ENCODE measurements at places on chromosomes 5 and 9. TPM values are rescaled to one million over a fixed set of nuclear protein-coding genes. Genes with fewer than 3 reads are reported as not detected.

The CDC25C gene
- total RNA-seq: 5.3 TPM

The KLF9 gene
- total RNA-seq: 19.2 TPM

The SHOC1 gene
- total RNA-seq: not detected

The SARDH gene
- 1.3 TPM for total RNA-seq

The FCN2 gene
- not detected for total RNA-seq

The DDX4 gene
- not detected for total RNA-seq

The ST8SIA4 gene
- 53.5 TPM for total RNA-seq

DNA sequence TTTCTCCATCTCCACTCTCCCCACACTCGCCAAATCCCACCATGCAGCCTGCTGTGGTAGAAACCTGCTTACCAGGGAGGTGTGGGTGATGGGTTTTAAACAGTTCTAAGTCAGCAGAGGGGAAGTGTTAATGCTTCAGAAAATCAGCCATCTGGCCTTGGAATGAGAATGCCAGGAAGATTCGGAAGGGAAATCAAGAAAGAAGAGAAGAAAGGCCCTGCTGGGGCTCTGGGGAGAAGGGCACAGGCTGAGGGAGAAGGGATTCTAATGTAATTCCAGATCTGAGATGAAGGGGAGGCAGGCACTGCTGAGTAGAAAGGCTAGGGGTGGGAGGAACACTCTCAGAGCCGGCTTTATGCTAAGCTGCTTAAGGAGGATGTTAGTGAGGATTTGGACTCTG is 434.7 kb upstream of the DMAC1 start:
- DNase-seq: no peak
- no peak overlapping the region for H3K4me3 ChIP-seq
- H3K4me1 ChIP-seq: no peaks in the 10 kb centered on the region

- peak overlapping the region; percentile 86 for H3K27ac ChIP-seq
- DNase-seq: no peak
- peaks cover 83% of the 10 kb centered on the region for H3K4me1 ChIP-seq
- no peaks in the 10 kb centered on the region for H3K27me3 ChIP-seq
- no peaks in the 10 kb centered on the region for H3K36me3 ChIP-seq
- peak overlapping the region; percentile 92 for H3K4me3 ChIP-seq
Observed at GRCh38 chr5:151221574-151221973, 2.3 kb downstream of the CCDC69 start.

- H3K36me3 ChIP-seq: peaks cover 22% of the 10 kb centered on the region
- no peaks in the 10 kb centered on the region for H3K27me3 ChIP-seq
- no peak for DNase-seq
- H3K4me1 ChIP-seq: no peaks in the 10 kb centered on the region
- H3K4me3 ChIP-seq: no peak overlapping the region
Observed at GRCh38 chr5:76606701-76607100, 16.5 kb downstream of the F2RL2 start.

DNA sequence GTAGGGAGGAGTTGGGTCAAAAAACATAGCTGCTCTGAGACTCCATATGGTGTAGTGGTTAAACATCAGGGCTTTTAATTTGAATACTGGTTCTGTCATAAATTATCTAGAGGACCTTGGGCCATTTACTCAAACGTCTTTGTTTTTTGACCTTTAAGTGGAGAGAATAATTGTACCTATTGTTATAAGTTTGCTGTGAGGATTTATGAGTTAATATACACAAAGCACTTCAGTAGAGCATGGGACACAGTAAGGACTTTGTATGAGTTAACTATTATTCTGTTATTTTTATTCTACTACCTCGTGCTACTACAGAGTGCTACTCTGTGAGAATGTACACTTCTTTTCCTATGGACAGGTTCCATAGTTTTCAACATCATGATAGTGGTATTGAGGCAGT is 123.7 kb upstream of the TNC start:
- H3K27ac ChIP-seq: no peak overlapping the region
- no peak overlapping the region for H3K4me3 ChIP-seq
- no peaks in the 10 kb centered on the region for H3K36me3 ChIP-seq
- DNase-seq: no peak

- no peak overlapping the region for H3K4me3 ChIP-seq
- no peaks in the 10 kb centered on the region for H3K4me1 ChIP-seq
- no peak overlapping the region for H3K27ac ChIP-seq
- no peak for DNase-seq
- H3K27me3 ChIP-seq: no peaks in the 10 kb centered on the region
- no peaks in the 10 kb centered on the region for H3K36me3 ChIP-seq
Observed at GRCh38 chr5:149147676-149148075, 6.4 kb downstream of the ABLIM3 start.

- H3K36me3 ChIP-seq: no peaks in the 10 kb centered on the region
- H3K27ac ChIP-seq: no peak overlapping the region
- no peaks in the 10 kb centered on the region for H3K27me3 ChIP-seq
Observed at GRCh38 chr5:154518438-154518867, 40.4 kb upstream of the HAND1 start.

DNA sequence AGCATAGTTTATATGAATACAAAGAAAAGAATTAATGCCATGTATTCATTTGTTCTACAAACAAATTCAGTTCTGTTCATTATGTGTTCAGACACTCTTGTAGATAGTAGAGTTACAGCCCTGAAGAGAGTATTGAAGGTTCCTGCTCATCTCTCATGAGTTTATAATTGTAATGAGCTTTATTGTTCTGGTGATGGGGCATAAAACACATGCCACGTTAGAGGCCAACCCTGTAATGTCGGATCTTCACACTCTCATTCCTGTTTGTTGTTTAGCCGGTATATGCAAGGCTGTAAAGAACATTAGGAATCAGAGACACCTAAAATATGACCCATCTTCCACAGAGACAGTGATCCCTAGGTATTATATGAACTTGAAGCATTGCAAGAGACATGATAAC is 214.5 kb downstream of the VPS13A start:
- H3K27me3 ChIP-seq: no peaks in the 10 kb centered on the region
- no peak for DNase-seq
- H3K4me1 ChIP-seq: no peaks in the 10 kb centered on the region
- H3K27ac ChIP-seq: no peak overlapping the region
- H3K36me3 ChIP-seq: no peaks in the 10 kb centered on the region
- H3K4me3 ChIP-seq: no peak overlapping the region

DNA sequence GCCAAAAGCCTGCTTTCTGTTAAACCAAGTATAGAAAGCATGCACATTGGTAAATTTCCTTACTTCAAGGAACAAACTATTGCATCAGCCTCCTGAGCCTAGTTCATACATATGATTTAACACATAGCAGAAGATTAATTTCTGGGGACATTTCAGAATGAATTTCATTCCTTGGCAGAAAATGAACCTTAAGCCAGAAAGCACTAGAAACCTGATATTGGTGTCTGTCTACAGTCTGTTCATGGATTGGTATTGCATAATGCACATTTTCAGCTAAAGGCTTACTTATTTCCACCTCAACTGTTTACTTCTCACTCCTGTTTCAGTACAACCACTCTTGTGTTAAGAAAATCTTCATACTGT is 1471.8 kb upstream of the NUDT12 start:
- H3K4me3 ChIP-seq: no peak overlapping the region
- no peaks in the 10 kb centered on the region for H3K4me1 ChIP-seq
- no peaks in the 10 kb centered on the region for H3K27me3 ChIP-seq
- peak overlapping the region; percentile 20 for H3K27ac ChIP-seq
- no peaks in the 10 kb centered on the region for H3K36me3 ChIP-seq

DNA sequence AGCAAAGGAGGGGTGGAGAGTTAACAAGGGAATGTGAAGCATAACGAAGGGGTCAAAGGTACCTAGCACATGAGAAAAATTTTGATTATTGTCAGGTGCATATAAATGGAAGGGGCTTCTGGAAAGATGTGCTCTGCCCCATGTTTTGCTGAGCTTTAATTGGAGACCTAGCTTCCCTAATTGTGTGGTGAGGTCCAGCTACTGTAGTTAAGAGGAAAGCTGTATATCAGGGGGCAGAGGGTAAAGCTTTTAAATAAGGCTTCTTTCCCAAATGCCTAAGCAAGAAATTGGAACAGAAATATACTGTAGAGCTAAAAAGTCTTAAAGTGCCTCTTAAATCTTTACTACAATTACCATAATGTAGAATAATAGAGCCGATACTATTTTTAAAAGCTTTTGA is 267.2 kb downstream of the MAT2B start:
- H3K4me3 ChIP-seq: no peak overlapping the region
- no peaks in the 10 kb centered on the region for H3K27me3 ChIP-seq
- no peak overlapping the region for H3K27ac ChIP-seq
- no peaks in the 10 kb centered on the region for H3K36me3 ChIP-seq
- H3K4me1 ChIP-seq: no peaks in the 10 kb centered on the region

DNA sequence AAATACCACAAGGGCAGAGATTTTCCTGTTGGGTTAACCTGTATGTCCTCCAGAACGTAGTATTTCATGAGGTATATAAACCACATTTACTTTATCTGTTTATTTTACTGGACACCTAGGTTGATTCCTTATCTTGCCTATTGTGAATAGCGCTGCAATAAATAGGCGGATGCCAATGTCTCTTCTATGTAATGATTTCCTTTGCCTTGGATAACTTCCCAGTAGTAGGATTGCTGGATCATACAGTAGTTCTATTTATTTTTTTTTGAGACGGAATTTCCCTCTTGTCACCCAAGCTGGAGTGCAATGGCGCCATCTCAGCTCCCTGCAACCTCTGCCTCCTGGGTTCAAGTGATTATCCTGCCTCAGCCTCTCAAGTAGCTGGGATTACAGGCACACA is 15.6 kb upstream of the TUT7 start:
- no peaks in the 10 kb centered on the region for H3K27me3 ChIP-seq
- H3K4me1 ChIP-seq: no peaks in the 10 kb centered on the region
- no peaks in the 10 kb centered on the region for H3K36me3 ChIP-seq
- H3K27ac ChIP-seq: no peak overlapping the region

DNA sequence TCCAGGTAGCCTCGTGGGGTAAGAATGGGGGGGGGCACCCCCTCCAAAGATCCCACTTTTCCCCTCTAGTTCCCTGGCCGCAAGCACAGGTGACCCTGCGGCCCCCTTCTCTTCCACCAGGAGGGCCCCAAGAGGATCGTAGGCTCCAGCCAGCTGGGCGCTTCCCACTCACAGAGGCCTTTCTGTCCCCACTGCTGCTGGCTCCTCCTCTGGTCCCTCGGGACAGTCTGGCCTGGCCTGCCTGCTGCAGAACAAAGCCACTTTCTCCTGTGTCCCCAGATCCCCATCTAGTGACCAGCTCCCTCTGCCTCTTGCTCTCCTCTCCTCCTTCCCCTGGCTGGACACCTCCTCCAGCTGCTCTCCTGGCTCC is 534 bp upstream of the SAPCD2 start:
- no peak for DNase-seq
- H3K4me3 ChIP-seq: peak overlapping the region; percentile 39
- no peaks in the 10 kb centered on the region for H3K36me3 ChIP-seq
- H3K27me3 ChIP-seq: no peaks in the 10 kb centered on the region
- H3K4me1 ChIP-seq: peaks cover 14% of the 10 kb centered on the region

Data from CD8-positive, alpha-beta memory T cell (primary cell).